ENCODE measurements at places on chromosomes 3 and 15.

- no peak for DNase-seq
These were observed 2.4 kb downstream of the FYTTD1 start for GRCh38 chr3:197752107-197752506.

GRCh38 chr3:144466540-144466939, 494.9 kb downstream of the DIPK2A start:
- DNase-seq = no peak

DNA sequence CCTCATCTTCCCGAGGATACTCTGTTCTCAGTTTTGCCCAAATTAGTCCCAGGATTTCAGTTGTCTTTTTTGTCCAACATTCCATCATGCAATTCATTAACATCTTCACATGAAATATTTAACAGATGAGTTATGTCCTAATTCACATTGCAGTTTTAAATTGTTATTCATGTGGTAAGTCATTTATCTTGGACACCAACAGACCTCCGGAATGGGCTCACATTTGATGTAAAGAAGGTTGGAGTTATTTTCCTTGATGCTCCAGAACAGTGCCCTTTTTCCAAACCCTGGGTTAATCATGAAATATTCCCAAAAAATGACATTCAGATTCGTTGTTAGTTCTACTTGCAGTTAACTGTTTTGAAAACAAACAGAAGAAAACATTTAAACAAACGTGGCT, 32.8 kb upstream of the LRTM1 start:
- no peak for DNase-seq

DNA sequence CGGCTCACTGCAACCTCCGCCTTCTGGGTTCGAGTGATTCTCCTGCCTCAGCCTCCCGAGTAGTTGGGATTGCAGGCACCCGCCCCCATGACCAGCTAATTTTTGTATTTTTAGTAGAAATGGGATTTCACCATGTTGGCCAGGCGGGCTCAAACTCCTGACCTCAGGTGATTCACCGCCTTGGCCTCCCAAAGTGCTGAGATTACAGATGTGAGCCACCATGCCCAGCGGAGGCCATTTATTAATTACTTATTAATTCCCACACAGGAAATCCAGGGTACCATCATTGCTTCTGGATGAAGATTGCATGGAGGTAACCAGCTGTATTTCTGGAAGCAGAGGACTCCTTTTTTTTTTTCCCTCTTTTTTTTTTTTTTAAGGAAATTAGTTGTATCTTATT, 37.8 kb downstream of the MAP4 start:
- no peak for DNase-seq

DNA sequence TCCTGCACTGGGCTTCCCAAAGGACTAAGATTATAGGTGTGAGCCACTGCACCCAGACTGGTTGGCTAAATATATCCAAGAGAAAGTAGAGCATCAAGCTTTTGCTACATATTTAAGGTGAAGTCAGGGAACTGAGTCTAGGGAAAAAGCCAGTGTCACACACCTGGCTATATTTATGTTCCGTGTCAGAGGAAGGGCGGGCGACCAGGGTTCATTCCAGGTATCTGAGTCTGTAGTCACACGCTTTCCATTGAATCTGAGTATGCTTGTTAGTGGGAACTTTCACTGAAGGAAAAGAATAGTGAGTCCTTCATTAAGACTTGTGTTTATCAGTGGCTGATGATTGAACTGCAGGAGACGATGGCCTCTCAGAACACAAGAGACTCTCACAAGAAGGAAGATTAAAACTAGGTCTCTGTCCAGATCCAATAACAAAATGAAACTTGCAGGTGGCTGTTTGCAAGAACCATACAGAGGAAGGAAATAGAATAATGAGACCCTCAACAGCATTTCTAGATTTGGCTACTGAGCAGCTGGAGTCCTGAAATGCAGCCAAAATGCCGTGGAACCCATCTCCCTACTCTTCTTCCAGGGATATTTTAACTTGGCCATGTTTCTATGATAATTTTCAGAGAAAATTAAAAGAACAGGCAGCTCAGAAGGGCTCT, 276.3 kb downstream of the THSD4 start:
- no peak for DNase-seq

DNA sequence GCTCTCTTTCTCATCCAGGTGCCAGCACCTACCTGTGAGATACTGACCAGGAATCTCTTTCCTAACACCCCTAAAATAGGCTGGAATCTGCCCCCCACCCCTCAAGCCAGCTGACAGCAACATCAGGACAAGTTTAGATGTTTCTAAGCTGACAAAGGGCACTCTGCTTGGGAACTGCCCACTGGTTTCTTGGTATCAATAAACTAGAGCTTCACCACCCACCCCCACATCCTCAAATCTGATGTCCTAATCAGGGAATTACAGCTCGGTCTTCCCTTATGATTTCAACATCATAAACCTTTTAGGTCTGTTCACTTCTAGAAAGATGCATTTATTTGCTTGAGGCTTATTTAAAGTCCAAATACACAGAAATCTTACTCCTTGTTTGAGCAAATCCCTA, 34.7 kb downstream of the CEP19 start:
- no peak for DNase-seq

DNA sequence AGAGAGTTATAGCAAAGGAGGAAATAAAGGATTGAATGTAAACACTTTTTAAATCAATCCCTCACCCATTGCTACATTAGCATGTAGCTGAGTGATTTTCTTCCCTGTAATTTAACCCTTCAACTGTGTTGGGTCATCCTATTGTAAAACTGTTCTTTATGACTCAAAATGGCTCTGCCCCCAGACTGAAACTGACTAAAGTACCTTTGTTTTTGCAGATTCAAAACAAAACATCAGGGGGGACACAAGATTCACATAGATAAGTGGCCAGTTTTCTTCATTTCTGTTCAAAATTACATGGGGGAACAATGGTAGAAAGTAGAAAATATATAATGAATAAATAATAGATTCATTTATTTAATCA, 268.4 kb downstream of the IGSF11 start:
- no peak for DNase-seq

- DNase-seq = no peak
These were observed 95.5 kb downstream of the SSR3 start for GRCh38 chr3:156459434-156459833.

DNA sequence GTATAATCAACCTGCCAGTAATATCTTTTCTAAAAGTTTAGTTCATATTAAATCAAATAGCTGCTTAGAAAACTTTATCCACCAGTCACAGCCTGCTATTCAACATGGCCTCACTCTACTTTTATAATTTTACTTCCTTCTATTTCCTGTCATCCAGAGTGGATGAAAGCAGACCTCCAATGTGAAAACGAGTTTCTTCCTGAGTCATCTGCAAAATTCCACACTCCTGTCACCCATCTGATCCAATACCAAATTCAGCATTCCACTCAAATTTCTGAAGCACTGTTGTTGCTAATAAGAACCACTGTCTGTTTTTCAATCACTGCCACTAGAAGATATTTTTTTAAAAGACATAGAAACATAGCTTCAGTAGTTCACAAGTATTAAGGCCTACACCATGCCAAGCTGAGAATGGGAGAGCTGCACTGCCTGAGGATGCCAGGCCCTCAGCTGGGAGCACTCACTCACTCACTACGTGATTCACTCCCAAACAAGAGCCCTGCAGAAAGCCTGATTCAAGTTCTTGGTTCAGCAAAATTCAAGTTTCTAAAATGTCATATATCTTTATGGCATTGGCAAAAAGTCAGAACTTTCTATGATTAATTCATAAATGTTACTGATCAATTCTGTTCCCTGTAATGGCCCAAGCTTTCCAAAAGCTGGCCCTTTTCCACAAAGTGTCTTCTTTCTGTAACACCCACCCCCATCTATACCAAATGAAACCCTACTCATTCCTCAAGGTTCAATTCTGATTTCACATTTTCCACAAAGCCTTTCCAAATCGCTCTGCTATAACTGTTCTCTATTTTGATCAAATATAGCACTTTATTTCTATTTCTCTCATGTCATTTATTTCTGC, 82.9 kb downstream of the FSIP1 start:
- no peak for DNase-seq

- no peak for DNase-seq
These were observed 175.0 kb upstream of the PFN2 start for GRCh38 chr3:150145659-150146058.

GRCh38 chr3:186901135-186901734, 29.1 kb upstream of the ST6GAL1 start:
- DNase-seq = no peak

DNA sequence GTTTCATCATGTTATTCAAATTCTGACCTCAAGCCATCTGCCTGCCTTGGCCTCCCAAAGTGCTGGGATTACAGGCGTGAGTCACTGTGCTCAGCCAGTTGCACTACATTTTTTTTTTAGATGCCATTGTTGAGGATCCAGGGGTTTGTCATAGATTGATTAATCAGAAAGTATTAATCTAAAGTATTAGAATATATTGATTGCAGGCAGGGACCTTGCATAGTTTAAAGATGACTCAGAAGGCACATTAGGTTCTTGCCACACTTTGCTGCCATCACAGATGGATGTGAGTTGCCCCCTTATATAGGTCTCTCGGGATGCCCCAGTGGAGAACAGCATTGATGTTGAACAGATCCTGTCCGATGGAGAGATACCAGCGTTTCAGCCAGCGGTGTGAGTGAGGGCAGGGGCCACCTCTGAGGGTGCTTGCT, 41.1 kb downstream of the IGF1R start:
- DNase-seq = no peak

- no peak for DNase-seq
These were observed 1.6 kb downstream of the CALML4 start for GRCh38 chr15:68203486-68203885.

DNA sequence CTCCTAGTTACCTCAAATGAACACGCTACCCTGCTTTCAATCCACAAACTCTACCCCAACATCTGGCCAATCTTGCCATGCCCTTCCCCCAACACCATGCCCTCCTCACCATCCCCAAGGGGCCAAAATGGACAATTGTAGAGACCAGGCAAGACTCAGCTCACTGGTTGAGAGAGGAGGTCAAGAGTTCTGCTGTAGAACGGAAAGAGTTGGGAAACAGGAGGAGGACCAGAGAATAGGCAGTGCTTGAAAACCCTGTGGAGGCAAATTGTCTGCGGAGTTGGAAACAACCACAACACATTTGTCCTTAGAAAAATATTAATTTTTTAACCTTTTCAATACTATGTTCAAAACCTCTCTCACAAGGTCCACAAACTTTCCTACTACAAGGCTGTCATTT, 128.8 kb upstream of the BFSP2 start:
- no peak for DNase-seq

DNA sequence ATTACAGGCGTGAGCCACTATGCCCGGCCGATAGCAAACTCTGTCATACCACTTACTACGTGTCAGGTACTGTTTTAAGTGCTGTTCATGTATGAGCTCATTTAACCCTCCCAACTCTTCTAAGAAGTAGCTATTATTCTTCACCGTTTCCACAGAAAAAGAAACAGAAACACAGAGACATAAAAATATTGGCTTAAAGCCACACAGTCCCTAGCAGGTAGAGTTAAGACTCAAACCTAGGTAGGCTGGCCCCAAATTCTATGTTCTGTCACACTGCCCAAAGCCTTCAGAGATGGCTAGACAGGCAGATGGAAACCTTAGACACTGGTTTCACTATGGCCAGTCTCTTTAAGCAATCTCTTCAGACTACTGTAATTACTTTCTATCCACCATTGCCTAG, 149.8 kb upstream of the KCNMB2 start:
- no peak for DNase-seq

- peak; percentile 3 for DNase-seq
These were observed 20.1 kb downstream of the GASK1A start for GRCh38 chr3:42999212-42999611.

- peak; percentile 55 for DNase-seq
These were observed 39.4 kb upstream of the LMOD3 start for GRCh38 chr3:69161587-69162307.

GRCh38 chr15:63079947-63080626, 37.5 kb downstream of the TPM1 start:
- no peak for DNase-seq

DNA sequence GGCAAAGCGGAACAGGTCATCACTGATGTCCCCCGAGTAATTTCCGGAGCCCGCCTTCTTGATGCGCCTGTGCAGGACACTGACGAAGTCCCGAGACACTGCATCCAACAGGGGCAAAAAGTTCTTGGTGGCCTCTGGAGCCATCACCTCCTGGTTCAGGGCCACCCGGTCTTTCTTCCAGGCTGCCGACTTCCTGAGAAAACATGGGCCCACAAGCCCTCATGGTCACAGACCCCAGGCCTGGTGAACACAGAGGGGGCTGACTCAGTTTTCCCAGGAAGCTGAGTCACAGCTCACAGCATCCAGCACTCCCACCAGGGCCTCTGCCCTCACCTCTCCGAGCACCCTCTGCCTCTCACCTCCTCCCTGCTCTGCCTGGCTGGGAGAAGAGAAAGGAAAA, 22.4 kb downstream of the CYP11A1 start:
- no peak for DNase-seq

DNA sequence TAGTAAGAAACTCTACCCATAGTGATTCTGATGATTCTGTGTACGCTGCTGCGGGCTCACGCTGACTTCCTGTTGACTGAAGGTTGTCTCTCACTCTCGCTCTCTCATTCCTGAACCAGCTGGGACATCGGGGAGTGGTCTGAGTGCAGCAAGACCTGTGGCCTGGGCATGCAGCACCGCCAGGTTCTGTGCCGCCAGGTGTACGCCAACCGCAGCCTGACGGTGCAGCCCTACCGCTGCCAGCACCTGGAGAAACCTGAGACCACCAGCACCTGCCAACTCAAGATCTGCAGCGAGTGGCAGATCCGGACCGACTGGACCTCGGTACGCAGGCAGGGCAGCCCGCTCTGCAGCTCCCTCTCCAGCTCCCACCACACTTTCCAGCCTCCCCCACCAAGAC, 63.6 kb upstream of the NR2E3 start:
- no peak for DNase-seq

DNA sequence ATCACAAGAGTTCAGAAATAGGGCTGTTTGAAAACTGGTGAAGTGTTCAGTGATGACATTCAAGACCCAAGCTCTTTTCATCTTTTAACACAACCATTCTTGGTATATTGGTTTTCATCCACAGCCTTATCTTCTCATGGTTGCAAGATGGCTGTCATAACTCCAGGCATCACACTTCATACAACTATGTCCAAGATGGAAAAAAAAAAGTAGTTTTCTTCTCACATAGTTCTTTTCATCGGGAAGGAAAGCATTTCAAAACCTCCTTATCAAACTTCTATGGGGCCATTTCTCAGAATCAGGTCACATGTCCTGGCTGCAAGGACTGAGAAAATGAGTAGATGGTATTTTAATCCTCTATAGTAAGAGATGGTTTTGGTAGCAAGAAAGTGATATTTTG, 21.1 kb upstream of the MFSD1 start:
- no peak for DNase-seq

GRCh38 chr3:16455966-16456365, 57.5 kb downstream of the RFTN1 start:
- DNase-seq = no peak

- DNase-seq = no peak
These were observed 47.3 kb downstream of the WWTR1 start for GRCh38 chr3:149610351-149611105.

All from retina (tissue), 1 donor.